ENCODE measurements at places on chromosomes 12 and 14.

- no peak for DNase-seq
Observed at GRCh38 chr12:115811045-115811444, 466.4 kb downstream of the MED13L start.

DNA sequence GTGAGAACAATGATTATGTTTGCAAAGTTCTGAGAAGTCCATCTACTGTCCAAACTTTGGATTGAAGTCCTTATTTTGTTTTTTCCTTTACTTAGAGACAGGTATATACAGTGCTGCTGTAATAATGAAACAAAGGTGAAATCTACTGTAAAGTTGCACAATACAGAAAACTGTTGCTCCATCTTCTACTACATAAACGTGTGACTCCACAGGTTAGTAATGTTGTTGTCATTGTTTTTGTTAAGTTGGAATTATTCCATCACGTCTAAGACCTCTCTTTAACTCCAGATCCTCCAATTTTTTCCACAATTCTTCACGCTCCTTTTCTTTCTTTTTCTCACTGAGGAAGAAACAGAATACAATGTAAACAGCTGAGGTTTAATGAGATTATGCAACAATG, 57.0 kb upstream of the GPHB5 start:
- DNase-seq = no peak

- DNase-seq = no peak
Observed at GRCh38 chr14:101535701-101536207, 25.5 kb upstream of the DIO3 start.

- no peak for DNase-seq
Observed at GRCh38 chr12:1738446-1738845, 47.6 kb downstream of the ADIPOR2 start.

DNA sequence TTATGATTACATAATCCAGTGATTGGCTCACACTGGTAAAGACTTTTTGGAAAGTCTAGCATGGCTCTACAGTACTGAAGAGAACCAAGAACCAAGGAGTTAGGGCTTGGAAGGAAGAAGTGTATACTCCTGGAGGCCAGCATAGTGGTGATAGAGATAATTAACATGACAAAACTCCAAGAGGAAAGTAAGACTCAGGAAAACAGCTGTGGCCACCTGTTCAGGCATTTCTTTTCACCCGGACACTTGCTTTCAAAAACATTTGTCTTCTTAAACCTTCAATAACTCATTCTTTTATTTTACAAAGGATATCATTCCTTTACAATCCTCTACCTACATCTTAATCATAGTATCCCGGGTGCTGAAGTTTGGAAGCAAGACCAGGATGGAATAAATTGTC, 50.9 kb downstream of the KLHL28 start:
- no peak for DNase-seq

DNA sequence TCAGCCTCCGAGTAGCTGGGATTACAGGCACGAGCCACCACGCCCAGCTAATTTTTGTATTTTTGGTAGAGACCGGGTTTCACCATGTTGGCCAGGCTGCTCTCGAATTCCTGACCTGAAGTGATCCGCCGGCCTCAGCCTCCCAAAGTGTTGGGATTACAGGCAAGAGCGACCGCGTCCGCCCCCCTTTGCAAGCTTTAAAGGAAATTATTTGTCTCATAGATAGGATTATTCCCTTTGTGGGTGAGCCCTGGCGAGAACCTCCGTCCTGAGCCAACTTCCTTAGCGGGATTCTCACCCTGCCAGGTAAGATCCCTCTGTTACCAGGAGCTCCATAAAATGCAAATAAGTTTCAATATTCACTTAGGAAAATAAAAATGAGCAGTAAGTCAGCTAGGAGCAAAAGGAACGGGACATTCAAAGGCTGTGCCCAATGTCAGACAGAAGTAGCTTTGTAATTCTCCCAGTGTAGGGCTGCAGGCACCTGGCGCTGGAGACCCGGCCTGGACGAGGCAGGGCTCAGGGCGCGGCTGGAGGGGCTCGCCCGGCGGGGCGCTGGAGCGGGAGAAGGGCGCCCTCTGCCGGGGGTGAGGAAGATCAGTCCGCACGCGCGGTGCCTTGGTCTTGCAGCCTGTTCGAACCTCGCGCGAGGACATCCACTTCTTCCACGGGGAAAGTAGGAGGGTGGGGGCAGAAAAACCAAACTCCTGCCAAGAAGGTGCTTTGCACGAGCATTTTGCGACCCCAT, 47.2 kb upstream of the PLXNC1 start:
- DNase-seq = peak; percentile 81

DNA sequence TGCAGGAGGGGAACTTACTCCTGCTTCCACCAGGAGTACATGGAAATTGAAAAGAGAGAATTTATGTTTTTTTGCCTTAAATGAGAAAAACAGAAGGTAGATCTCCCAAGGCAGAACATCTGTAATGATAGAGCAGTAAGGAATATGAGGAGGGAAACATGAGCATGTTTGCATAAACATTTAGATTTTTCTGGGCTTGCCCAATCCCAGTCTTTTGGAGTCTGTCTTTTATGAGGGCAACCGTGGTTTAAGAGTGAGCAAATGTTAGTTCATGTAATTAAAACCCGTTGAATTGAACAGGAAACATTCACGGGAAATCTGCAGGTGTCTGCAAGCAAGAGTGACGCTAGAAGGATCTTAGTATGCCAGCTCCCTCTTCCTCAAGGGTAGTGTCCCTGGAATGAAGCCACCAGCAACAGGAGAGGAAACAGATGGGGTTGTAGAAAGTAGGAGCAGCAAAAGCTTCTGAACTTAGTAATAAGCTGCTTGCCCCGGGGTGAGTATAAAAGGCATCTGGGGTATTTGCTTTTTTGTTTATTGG, 79.3 kb downstream of the ARF6 start:
- no peak for DNase-seq

DNA sequence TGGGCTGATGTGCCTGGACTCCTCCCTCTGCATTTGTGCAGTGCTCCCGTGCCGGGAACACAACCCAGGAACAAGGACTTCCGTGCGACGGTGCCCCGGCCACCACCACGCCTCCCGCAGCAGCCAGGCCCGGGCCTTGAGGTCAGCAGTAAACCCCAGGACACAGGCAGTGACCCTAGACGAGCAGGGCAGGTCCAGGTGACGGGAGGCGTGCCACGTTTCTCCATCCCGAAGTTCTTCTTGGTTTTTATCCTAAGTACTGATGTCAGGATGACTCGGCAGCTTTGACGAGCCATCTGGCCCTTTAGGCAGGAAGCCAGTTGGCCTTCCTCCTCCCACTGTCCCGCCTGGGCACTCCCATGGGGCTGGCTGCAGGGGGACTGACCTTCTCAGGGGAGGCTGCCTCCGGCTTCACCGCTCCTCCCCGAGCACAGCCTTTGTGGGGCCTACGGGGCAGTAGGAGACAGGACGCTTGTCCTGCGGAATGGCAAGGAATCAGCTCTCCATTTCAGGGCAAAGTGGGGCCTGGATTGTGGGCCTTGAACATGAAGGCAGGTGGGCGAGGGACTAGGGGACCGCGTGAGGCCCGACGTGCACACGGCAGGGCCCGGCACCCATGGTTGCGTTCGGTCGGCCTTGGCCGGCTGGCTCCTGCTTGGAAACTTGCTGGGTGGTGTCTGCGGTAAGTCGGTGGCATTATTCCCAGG, 94.1 kb downstream of the FBXL14 start:
- DNase-seq = no peak

- DNase-seq = no peak
Observed at GRCh38 chr12:51907083-51907855, at the start of gene ACVRL1. Gene ACVRL1, plus strand, starts transcription at chr12:51907504. Its CDS starts 4,971 bp downstream, at chr12:51912475.

DNA sequence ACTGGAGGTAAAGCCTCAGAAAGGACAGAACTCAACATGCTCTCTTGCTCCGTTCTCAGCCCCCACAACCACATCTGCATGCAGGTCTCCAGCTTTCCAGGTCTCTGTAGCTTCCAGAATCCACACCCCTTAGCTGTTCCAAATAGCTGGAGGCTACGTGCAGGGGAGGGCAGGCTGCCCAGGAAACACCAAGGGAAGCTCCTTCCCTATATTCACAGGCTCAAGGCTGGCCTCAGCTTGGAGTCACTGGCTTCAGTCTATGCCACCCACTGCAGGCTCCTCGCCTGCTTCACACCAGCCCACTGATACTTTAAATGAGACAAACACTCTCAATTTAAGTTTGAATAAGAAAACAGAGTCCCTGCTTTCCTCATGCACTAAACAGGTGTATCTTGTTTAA, 73.3 kb downstream of the ASCL4 start:
- DNase-seq = no peak

GRCh38 chr12:105189293-105189692, 46.7 kb downstream of the APPL2 start:
- DNase-seq = no peak

DNA sequence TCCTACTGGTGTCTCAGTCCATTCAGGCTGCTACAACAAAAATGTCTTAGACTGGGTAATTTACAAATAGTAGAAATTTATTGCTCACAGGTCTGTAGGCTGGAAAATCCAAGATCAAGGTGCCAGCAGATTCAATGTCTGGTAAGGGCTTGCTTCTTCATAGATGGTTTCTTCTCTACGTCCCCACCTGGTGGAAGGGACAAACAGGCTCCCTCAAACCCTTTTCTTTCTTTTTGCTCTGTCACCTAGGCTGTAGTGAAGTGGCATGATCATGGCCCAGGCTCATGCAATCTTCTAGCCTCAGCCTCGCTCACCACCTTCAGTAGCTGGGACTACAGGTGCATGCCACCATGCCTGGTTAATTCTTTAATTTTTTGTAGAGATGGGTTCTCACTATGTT, 106.8 kb upstream of the RPH3A start:
- no peak for DNase-seq

GRCh38 chr12:112303004-112303403, 79.2 kb downstream of the HECTD4 start:
- DNase-seq = peak; percentile 56

- peak; percentile 43 for DNase-seq
Observed at GRCh38 chr14:70073924-70074566, 114.7 kb downstream of the SLC8A3 start.

- no peak for DNase-seq
Observed at GRCh38 chr12:71299541-71300376, 139.8 kb upstream of the LGR5 start.

- no peak for DNase-seq
Observed at GRCh38 chr12:44837114-44837755, 38.9 kb downstream of the NELL2 start.

DNA sequence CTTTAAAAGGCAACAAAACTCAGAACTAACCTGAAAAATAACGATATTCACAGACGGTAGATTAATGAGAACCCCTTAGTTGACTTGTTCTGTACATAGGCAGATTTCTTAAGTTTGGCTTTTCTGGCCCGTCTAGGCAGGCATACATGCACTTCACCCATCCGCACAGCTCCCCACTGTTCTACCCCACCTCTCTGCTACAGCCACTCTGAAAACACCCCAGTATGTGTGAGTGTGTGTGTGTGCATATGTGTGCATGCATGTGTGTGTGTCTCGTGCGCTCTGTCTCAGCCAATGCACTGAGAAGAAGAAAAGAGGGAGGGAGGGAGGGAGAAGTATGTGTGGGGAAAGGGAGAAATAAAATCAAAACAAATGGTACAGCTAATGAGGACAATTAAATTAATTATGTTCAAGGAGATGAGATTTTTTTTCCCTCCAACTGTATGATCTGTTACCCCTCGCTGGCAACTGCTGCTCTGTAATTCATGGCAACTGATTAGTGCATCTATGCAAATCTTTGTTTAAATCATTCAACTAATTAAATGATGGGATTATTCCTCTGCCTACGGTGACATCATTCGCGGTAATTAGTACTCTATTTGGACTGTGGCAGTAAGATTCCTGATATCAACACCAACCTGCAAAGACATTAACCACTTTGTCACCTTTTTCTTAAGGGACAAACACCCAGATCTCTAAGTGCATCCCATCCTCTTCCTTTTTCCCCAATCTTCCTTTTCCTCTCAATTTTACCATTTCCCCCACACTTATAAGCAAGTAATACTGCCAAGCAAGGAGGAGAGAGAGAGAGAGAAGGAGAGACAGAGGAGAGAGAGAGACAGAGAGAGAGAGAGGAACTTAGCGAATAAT, 2.2 kb upstream of the LMO3 start:
- DNase-seq = no peak

GRCh38 chr14:37830271-37830670, 234.8 kb downstream of the TTC6 start:
- no peak for DNase-seq

DNA sequence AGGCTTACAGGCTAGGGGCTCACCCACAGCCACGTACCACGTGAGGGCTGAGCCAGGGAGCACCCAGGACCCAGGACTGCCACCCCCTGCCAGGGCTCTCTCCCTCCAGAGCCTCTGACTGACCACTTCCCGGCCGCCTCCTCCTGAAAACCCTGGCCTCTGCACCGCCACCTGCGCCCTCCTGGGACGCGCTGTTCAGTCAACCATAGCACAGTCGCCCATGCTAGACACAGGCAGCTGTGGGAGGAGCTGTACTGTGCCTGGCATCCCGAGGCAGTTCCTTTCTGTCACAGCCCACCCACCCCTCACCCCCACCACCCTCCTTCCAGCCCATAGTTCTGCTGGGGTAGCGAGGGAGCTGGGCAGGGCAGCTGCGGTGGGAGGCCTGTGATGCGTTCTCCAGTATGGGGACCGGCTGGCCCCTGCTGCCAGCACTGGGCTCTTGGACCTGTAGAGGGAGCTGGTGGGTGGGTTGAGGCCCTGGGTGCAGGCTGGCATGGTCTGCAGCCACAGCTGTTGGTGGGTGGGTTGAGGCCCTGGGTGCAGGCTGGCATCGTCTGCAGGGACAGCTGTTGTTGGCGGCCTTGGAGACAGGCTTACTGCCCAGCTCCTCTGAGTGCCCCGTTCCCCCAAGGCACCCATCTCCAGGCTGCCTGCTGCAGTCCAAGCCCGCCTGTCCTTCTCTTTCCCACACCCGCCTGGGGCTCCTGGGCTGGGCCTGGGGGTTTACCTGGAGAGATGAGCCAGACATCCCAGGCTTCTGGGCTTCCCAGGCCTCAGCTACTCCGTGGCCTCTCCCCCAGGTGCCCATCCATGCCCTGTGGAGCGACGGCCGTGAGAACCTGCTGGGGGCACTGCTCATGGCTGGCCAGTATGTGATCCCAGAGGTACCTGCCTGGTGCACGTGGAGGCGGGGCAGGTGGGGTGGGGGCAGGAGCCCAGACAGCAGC, 11.5 kb downstream of the ASPG start:
- DNase-seq = no peak

DNA sequence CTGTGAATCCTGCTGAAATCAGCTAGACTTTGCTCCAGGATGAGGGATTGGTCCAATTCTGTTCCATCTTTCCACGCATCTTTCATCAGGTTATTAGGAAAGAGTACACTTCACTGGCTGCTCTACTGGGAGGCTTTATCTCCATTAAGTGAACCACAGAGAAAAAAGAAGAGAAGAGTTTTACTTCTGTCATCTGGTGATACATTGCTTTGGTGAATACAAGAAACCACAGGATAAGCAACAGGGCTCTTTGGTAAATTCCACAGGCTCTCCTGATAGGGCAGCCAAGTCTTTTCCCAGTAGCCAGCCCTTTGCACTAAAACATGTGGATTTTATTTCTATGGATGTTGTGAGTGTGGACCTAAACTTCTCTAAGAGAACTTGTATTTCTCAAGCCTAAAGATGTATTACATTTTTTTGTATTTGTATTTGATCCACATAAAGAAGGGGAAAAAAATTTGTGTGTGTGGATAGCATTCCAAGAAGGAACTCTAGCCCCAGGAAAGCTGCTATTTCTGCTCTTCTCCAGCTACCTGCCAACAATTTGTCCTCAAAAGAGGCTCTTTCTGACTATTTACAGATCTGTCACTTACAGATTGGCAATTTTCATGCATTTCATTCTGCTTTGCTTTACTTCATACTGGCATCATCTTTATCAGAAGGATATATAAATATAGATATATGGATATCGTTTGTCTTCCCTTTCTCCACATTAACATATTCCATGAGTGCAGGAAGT, 1117.6 kb upstream of the TMEM132C start:
- no peak for DNase-seq

Data from activated naive CD8-positive, alpha-beta T cell treated with anti-CD3 and anti-CD28 coated beads for 36 hours (primary cell).